Right hindlimb (tissue), 1 donor: ENCODE measurements at places on chromosomes 1 and 21.

DNA sequence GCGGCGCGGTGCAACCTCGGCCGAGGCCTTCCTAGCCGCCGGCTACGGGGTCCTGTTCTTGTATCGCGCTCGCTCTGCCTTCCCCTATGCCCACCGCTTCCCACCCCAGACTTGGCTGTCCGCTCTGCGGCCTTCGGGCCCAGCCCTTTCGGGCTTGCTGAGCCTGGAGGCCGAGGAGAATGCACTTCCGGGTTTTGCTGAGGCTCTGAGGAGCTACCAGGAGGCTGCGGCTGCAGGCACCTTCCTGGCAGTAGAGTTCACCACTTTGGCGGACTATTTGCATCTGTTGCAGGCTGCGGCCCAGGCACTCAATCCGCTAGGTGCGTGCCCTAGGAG lies 379 bp downstream of the PPCS start:
- no peak for DNase-seq

- no peak for DNase-seq
Measured at GRCh38 chr1:2416403-2416802, 4.0 kb upstream of the PEX10 start.

- DNase-seq, result no peak
Measured at GRCh38 chr1:107262467-107263286, 121.8 kb downstream of the NTNG1 start.

- no peak for DNase-seq
Measured at GRCh38 chr1:12202190-12202497, 27.7 kb upstream of the VPS13D start.

DNA sequence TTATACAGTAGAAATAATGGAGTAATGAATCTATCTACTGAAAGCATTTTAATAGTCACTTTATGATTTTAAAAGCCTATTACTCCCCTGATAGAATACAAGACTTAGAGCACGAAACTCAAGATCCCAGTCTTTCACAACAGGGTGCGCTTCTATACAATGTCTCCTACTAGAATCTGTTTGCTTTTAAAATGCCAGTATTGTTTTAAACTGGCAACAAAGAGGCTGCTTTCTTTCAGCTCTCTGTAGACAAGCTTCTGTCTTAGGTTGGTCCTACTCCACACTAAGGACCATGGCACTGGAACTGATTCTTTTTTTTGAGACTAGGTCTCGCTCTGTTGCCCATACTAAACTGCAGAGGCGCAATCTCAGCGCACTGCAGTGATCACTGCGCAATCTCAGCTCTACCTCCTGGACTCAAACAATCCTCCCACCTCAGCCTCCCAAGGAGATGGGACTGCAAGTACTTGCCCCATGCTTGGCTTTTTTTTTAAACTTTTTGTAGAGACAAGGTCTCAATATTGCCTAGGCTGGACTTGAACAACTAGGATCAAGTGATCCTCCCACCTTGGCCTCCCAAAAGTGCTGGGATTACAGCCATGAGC lies 4.8 kb downstream of the DCAF8 start:
- no peak for DNase-seq

- no peak for DNase-seq
Measured at GRCh38 chr1:12296623-12297022, 66.8 kb downstream of the VPS13D start.

- DNase-seq, result peak; percentile 78
Measured at GRCh38 chr21:39073063-39073462, 110.2 kb downstream of the PSMG1 start.

GRCh38 chr21:37381883-37382585 lies 15.5 kb downstream of the DYRK1A start:
- DNase-seq, result no peak

DNA sequence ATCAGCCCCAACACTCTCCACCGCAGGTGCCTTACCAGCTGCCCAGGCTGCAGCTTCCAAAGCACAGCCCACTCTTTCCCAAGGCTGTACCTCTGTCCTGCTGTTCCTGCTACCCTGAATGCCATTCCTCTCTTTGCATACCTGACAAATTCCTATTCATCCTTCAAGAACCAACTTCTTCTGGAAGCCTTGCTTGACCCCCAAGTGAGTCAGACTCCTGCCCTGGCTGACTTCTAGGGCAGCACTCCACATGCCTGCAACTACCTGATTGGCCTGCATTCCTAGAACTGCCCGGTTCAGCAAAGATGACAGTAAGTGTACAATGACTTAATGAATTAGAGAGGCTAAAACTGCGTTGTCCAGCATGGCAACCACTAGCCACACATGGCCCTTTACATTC lies 20.8 kb upstream of the PDZK1IP1 start:
- DNase-seq, result no peak

GRCh38 chr1:206690516-206690915 lies 5.8 kb downstream of the MAPKAPK2 start:
- DNase-seq, result no peak

GRCh38 chr1:5274527-5274926 lies 620.1 kb downstream of the AJAP1 start:
- DNase-seq, result no peak

DNA sequence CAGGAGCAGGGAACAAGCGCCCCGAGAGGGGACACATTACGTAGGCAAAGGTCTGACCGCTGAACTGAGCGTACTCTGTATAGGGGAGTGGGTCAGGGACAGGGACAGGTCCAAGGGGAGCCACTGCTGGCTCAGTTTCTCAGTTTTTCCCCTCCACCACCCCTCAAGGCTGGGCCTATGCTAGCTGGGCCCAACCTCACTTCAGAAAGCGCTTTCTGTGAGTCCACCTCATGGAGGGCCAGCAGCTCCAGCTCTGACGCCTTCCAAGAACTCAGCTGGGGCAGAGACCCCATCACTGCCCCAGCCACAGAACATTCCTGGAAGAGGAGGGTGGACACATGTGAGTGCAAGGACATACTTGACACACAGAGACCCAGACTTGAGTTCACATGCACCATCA lies 242.0 kb downstream of the FOXD2 start:
- DNase-seq, result no peak

- no peak for DNase-seq
Measured at GRCh38 chr1:246404078-246404477, 103.0 kb downstream of the SMYD3 start.

DNA sequence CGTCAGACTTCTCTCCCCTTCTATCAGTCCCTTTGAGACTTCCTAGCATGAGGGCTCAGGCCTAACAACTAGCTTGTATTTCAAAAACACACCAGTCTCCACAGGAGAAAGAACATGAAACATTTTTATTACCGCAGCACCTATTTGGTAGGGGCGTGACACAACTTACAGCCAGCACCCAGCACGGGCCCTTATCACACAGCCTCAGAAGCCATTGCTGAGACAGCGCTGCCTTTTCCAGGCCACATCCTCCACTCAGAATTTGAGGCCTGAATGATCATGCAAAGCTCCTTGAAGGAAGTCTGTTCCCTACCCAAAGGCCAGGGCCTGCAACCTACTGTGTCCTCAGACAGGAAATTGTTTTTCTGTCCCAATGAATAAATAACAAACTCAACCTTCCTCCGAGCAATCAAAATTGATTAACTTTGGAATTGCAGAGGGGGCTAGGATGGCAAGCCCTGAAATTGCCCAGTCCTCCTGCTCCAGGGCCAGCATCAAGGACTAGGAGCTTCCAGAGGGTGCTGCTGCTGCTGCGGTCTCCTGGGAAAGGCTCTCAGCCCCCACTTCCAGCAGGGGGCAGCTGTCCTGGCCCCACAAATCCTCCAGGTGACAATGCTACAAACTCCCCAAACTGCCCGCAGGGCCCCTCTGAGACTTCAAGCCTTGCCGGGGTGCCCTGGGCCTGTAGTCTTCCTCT lies 94.3 kb upstream of the GALNT2 start:
- no peak for DNase-seq

- DNase-seq, result no peak
Measured at GRCh38 chr21:28018741-28019669, 973.7 kb downstream of the LTN1 start.

- DNase-seq, result peak; percentile 73
Measured at GRCh38 chr1:231421546-231421970, 529 bp downstream of the EGLN1 start.

- peak; percentile 45 for DNase-seq
Measured at GRCh38 chr1:8422510-8423268, 104.8 kb downstream of the SLC45A1 start.

GRCh38 chr1:72734415-72734814 lies 452.1 kb upstream of the NEGR1 start:
- no peak for DNase-seq

- no peak for DNase-seq
Measured at GRCh38 chr1:195472291-195472690, 1135.9 kb downstream of the KCNT2 start.

- no peak for DNase-seq
Measured at GRCh38 chr1:246138781-246139180, 368.3 kb downstream of the SMYD3 start.

DNA sequence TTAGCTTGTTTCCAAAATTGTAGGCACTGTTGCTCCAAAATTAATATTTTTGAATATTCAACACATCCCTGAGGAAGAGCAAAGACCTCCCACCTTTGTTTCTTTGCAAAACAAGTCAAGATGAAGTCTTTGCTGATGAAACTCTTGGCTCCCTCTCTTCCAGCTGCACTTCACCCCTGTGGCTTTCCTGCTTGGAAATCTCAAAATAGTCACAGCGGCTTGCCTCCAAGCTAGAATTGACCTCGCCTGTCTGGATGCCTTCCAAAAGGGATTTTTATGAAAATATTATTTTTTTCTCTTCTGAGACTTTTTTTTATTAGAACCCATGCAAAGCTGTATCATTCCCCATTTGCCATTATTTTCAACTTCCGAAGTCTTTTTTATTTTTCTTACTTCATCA lies 71.1 kb upstream of the MROH9 start:
- DNase-seq, result peak; percentile 85

DNA sequence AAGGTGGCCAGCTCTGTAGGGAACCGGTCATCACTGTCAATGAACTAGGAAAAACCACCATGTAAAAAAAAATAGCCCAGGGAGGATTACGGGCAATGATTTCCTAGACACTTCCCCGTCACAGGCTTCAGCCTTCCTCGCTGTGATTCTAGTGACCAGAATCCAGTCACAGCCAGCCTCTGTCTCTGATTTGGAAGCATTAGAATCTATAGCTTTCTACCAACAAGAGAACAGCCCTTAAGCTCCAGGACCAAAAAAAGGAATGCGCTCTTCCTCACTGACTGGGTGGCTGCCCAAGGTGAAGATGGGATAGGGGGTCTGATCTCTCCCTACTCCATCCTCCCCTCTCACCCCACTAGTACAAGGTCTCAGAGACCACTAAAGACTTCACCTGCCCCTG lies 67.2 kb downstream of the TEX35 start:
- DNase-seq, result no peak

DNA sequence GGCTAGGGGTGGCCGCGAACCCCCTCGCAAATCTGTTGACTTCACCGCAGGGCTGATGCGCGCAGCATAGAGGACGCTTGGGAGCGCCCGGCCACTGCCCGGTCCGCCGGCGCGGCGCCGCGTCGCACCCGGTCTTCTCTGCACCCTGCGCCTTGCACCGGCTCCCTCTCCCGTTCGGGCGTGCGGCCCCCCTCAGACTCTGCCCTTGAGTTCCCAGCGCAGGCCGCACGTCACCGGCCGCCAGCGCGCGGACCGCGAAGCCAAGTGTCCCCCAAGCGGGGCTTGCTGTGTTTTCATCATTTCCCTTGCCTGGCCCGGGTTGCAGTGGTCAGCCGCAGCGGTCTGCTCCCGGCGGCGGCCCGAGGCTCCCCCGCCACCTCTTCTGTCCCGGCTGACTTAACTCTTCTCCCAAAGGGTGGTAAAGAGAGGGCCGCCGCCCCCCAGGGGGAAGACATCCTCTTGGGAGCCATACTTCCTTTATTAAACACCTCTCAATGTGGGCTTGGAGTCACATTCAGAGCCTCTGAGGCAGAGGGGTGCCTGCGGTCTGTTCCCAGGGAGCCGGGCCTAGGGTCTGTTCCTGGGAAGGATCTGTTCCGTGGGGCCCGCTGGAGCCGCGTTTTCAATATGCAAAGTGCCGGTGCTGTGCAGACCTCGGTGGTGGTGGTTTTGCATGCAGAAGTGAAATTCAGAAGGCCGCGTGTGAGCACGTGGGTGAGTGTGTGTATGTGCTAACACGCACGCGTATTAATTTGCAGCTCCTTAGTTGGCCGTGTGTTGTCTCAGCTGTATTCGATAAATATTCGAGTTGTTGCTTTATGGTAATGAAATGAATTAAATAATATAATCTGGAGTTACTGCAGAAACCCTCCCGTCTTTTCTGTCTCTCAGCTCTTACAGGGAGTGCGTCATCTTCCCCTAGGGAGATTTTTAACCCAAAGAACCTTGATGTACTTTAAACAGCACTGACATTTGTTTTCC lies 17.6 kb downstream of the PBX1 start:
- DNase-seq, result peak; percentile 47

GRCh38 chr1:46547481-46548383 lies 3.7 kb downstream of the KNCN start:
- no peak for DNase-seq

- no peak for DNase-seq
Measured at GRCh38 chr1:220818421-220819173, 31.9 kb downstream of the MTARC1 start.

DNA sequence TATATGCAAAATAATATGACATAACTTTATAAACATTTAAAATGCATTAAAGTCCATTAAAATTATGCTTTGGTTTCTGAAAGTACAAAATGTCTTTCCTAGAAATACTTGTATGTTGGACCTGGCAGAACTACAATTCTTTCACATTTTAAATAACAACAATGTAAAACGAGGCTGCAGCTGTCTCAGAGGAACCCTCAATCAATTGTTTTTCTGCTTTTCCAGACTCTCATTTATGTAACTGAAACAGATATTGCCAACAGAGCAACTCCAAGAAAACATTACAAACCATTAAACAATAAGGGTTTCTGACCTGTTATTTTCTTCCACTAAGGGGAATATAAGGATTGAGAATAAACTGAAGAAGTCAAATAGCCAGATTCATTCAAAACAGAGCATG lies 1193.4 kb downstream of the NCAM2 start:
- DNase-seq, result peak; percentile 45

- no peak for DNase-seq
Measured at GRCh38 chr1:183191833-183192232, 5.8 kb downstream of the LAMC2 start.

DNA sequence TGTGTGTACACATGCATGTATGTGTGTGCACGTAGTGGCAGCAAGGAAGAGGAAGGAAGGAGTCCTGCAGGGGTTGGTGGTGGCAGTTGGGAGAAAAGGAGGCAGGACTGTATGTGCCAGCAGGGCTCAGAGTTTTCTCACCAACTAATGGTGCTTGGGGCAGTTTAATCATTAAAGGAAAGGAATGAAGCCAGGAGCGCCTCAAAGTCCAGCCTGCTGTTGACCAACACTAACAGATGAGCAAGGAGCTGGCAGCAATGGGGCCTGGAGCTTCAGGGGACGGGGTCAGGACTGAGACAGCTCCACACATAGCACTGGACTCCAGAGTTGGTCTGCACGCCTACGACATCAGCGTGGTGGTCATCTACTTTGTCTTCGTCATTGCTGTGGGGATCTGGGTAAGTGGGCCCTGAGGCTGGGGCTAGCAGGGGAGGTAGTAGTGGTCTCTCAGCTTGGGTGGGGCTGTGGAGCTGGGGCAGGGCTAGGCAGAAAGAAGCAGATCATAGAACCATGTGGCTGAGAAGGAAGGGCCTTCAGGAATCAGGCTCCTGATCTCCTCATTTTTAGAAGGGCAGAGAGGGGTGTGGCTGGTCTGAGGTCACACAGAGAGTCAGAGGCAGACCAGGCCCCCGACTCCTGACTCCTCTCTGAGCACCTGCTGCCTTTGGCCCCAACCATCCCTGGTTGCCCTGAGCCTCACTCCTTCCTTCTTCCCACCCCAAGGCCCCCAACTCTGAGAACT lies at the start of gene SLC5A9:
Gene SLC5A9, plus strand, starts transcription at position 216 of the 742 bp plus-strand sequence. Its CDS starts 21 bp downstream, at position 237.
- no peak for DNase-seq
